ENCODE measurements at places on chromosomes 12 and 14.

DNA sequence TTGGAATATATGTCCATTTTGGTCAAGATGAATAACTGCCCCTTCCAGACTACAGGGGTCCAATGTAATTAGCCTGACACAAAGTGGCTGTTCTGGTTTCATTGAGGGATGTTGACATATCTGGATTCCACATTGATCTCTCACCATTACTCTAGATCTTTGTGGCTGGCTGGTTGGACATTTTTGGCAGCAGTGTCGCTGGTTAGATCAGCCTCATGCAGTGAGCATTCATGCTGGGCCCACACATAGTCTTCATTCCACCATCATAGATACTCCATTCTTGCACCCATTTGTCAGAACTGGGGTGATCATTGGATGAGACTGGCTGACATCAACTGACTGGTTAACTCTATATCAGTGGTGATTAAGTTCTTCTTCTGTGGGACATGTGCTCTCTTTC lies 74.4 kb downstream of the MGST1 start:
- no peak for DNase-seq

DNA sequence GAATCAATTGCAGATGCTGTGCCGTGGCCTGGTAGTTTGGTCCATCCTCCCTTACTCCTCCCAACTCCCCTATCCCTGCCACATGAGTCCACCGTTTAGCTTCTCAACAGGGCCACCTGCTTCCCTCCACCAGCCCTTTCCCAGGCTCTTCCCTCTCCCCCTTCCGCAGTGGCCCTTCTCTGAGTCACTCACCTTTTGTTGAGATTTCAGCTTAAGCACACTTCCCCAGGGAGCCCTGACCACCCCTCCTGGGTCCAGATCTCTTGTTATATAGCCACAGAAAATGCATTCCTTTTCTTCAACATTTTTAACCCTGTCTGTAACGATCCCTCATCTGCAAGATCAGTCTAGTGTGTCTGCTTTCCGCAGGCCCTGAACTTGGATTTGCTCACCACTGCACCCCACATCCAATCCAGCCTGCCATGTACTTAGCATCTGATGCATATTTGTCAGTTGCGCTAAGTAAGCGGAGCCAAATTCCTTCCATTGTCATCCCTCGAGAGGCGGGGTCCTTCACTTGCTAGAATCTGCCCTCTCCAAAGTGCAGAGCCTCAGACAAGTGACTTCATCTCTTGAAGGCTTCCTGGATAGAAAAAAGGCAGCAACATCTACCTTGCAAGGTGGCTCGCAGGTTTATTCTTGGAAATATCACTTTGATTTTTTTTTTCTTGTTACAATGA lies 41.1 kb downstream of the TMEM63C start:
- DNase-seq, result no peak

- no peak for DNase-seq
Measured at GRCh38 chr14:89407856-89408255, 9.2 kb downstream of the FOXN3 start.

DNA sequence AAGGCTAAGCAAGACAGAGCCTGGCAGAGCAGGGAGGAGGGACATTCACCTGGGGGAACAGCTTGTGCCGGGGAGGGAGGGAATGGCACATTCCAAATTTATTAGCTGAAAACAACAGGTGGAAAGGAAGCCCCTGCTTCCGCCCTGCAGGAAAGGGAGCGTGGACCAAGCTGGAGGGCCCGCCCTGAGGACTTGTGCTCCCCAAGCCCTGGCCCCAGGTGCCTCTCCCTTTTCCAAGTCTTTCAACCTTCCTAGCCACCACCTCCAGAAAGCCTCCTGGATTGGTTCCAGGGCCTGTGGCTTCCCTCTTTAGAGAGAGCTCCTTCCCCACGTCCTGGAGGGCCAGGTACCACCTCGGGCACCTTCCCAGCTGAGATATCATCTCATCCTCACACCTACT lies 2.7 kb downstream of the DEGS2 start:
- no peak for DNase-seq

- DNase-seq, result no peak
Measured at GRCh38 chr14:44979273-44979672, 17.3 kb downstream of the TOGARAM1 start.

GRCh38 chr14:98711453-98711852 lies 560.5 kb downstream of the BCL11B start:
- no peak for DNase-seq

DNA sequence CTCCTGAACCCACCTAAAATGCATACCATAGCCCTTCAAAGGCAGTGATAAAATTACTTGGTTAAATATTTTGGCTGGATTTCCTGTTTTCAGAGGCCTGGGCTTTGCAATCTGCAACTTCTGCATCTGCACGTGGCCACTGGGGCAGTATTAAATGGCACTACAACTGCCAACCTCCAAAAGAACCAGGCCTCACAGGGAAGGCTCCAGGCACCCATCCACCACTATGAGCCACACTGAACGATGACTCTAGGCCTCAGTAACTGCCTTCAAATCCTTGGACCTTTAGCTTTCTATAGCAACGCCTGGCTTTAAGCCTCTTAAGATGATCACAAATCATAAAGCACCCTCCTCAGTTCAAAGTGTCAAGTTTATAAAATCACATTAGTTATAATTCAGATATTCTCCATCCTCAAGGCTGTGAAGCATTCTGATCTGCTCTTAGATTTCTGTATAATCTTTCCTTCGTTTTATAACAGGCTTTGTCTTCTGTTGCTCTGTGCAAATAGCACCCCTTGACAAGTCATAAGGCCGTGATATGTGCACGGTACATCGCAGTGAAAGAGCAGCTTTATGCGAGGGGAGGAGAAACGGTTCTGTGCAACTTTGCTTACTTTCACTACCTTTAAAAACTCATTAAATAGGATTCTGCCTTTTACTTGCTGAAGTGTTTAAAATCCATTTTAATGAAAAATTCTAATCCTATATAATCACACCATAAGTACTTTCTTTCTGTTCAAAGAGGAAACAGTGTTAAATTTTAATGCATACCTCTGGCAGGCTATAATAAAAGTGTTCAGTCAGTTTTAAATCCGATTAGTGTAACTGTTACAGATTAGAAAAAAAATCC lies 196.4 kb upstream of the G2E3 start:
- DNase-seq, result no peak

- no peak for DNase-seq
Measured at GRCh38 chr12:65016881-65017650, 104.0 kb downstream of the WIF1 start.

- no peak for DNase-seq
Measured at GRCh38 chr12:113007166-113007565, 28.8 kb downstream of the OAS2 start.

- DNase-seq, result no peak
Measured at GRCh38 chr14:50347521-50347920, 35.4 kb downstream of the DMAC2L start.

- no peak for DNase-seq
Measured at GRCh38 chr12:58106195-58106594, 164.8 kb downstream of the ATP23 start.

- DNase-seq, result no peak
Measured at GRCh38 chr14:70061108-70061507, 127.6 kb downstream of the SLC8A3 start.

- no peak for DNase-seq
Measured at GRCh38 chr12:130164216-130164542, 1.9 kb downstream of the FZD10 start.

- DNase-seq, result no peak
Measured at GRCh38 chr12:80707126-80707829, at the start of gene MYF6. MYF6 (plus strand) TSS chr12:80707634; CDS start chr12:80707720, 86 bp downstream.

Data from substantia nigra (tissue), 51 donors.